ENCODE measurements at places on chromosomes 16 and 17.

DNA sequence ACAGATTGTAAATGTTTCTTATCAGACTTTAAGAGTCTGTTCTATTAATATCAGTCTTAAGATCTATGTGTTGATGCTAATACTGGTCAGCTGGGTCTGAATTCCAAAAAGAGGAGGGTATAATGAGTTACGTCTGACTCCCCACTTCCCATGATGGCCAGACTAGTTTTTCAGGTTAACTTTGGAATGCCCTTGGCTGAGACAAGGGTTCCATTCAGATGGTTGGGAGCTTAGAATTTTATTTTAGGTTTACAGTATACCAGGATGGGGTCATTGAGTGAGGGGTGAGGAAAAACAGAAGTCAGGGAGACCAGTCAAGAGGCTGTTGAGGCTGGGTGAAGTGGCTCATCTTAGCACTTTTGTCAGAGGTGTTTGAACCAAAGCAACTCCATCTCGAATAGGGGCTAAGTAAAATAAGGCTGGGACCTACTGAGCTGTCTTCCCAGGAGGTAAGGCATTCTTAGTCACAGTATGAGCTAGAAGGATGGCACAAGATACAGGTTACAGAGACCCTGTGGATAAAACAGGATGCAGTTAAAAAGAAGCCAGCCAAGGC, 2.9 kb upstream of the TMEM231 start:
- DNase-seq, result no peak

GRCh38 chr16:58492066-58492465, 7.9 kb upstream of the NDRG4 start:
- no peak for DNase-seq

GRCh38 chr16:29204806-29205135, 201.7 kb downstream of the NPIPB11 start:
- no peak for DNase-seq

DNA sequence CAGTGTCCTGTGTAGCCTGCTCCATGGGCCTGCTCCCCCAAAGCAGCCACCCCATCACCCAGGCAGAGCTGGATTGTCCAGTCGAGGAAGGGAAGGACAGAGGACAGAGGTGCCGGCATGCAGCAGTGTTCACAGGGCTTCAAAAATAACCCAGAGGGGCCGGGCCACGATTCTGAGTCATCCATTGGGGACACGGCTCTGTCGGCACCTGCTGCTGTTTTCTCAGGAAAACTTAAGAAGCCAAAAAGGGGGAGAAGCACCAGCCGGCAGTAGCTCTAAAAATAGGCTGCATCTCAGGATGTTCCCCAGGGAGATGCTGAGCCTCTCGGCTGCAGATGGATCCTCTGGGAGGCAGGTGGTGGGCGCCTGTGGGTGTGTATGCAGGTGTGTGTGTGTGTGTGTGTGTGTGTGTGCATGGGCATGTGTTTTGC, 1.6 kb downstream of the CA7 start:
- no peak for DNase-seq

GRCh38 chr16:49346459-49346858, 27.1 kb upstream of the C16orf78 start:
- DNase-seq, result no peak

GRCh38 chr16:66740533-66740932, 10.9 kb downstream of the DYNC1LI2 start:
- no peak for DNase-seq

GRCh38 chr17:40564195-40564882, 933 bp downstream of the CCR7 start:
- peak; percentile 56 for DNase-seq

GRCh38 chr17:31595666-31596381, 204.3 kb downstream of the RAB11FIP4 start:
- no peak for DNase-seq

- DNase-seq, result no peak
These were observed 424 bp downstream of the C17orf100 start for GRCh38 chr17:6651919-6652452.

DNA sequence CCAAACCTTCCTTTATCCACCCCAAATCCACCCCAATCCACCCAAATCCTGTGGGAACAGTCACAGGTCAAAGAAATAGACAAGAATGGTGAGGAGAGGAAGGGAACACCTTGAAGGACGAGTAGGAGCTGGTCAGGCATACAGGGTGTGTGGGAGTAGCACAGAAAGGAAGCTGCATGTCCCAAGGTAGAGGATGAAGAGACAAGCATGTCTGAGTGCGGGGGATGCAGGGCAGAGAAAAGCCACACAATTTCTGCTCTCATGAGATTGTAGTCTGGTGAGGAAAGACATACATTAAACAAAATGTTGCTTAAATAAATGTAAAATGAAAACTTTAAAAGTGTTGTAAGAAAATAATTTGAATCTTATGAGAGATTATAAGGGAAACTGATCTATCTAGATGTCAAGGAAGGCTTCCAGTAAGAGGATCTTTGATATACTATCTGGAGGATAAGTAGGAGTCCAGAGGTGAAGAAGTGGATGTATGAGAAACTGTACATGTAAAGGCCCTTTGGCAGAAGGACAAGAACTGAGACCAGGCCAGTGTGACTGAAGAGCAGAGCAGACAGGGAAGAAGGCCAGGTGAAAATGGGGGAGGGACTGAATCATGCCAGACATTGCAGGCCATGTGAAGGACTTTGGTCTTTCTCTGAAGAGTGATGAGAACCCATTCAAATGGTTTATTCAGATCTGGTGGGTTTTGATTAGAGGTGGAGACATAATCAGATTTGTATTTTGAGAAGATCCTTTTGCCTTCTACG, 18.6 kb downstream of the TMEM98 start:
- no peak for DNase-seq

DNA sequence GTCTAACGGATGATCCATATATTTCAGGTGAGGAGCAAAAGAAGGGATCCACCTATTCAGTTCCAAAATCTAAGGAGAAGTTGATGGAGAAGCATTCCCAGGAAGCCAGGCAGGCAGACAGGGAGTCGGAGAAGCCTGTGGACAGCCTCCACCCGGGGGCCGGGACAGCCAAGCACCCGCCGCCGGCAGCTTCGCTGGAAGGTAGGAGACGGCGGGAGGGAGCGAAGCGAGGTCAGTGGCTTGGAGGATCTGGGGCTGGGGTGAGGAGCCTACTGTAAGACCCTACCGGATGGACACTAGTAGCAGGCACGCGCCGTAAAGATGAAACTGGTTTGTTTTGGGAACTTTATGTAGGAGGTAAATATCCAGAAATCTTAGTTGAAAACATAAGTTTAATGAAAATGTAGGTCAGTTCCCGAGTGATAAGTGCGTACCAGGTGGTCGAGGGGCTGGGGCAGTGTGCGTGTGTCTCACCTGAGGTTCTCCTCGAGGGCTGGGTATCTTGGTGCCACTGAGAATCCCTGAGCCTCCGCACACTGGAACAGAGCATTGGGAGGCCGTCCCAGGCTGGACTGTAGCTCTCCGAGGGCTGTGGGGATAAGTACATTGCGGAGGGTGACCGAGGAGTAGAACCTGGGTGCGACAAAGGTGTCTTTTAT, 714 bp downstream of the SPATA33 start:
- no peak for DNase-seq

GRCh38 chr16:77596261-77596660, 126.1 kb upstream of the NUDT7 start:
- DNase-seq, result no peak

GRCh38 chr16:2500918-2501750, 12.6 kb upstream of the ATP6V0C start:
- peak; percentile 79 for DNase-seq

GRCh38 chr17:74779948-74780400, 3.8 kb upstream of the NAT9 start:
- peak; percentile 74 for DNase-seq

Measured in CD4-positive, alpha-beta T cell treated with Interleukin-15 for 4 hours (primary cell).